ENCODE measurements at places on chromosomes 3 and 15.

GRCh38 chr3:129594409-129594808 lies 12.1 kb downstream of the PLXND1 start:
- no peak for DNase-seq

- no peak for DNase-seq
Observed at GRCh38 chr3:81967393-81967792, 205.9 kb upstream of the GBE1 start.

DNA sequence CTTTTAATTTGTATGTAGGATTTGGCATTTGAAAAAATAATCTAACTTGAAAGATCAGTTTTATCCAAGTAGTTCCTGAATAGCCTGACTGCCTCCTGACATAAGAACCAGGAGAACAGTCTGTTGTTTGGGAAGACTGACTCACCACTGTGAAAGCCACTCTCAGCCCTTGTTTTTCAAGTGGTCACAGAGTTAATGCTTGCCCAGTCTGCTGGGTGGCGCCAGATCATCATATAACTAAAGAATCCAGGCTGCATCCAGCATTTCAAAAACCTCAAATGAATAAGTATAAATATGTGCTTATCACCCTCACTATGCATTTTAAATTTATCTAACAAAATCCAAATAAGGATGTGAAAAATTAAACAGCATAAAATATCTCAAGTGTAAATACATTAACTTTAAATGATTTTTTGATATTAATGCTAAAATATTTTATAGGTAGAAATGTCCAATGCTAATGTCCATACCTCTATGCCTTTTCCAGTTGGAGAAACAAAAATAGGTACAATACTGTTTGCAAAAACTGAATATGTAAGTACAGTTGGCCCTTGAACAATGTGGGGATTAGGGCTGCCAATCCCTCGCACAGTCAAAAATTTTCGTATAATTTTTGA lies 26.9 kb upstream of the ZBBX start:
- DNase-seq = no peak

DNA sequence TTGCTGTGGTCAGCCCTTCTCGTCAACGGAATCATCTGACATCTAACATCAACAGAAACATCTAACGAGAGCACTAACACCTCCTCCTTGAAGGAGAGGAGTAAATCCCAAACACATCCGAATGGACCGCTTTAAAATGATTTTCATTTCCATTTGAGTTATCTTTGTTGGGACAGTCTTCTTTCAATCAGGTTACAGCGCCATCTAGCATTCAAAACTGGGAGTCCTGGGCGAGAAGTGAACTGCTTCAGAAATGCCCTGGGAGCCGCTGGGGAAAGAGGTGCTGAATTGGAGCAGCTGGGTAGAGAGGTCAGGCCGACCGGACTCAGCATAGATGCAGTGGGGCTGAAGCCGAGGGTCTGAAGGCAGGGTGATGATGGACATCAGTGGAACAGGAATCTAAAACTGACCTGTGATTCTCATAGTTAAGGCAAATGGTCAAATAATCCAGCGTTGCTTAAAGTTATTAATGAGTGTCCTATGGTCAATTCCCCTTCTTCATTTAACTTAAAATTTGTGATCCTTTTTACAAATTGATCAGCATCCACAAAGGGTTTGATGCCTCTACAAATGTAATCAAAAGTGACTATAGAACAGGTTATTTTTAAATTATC lies 170.0 kb upstream of the NDN start:
- DNase-seq = no peak

DNA sequence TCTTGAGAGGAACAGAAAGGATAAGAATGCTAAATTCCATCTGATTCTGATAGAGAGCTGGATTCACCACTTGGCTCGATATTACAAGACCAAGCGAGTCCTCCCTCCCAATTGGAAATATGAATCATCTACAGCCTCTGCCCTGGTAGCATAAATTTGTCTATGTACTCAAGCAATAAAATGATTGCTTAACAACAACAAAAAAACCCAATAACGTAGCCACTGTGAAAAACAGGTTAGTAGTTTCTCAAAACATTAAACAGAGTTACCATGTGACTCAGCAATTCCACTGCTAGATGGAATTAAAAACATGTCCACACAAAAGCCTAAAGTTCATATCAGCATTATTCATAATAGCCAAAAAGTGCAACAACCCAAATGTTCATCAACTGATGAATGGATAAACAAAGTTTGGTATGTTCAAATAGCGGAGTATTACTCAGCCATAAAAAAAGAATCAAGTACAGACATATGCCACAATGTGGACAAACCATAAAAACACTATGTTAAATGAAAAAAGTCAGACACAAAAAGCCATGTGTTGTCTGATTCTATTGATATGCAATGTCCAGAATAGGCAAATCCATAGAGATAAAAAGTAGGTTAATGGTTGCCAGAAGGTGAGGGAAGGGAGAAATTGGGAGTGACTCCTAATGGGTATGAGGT lies 16.8 kb downstream of the BCL2L10 start:
- no peak for DNase-seq

GRCh38 chr15:94363382-94363781 lies 132.0 kb downstream of the MCTP2 start:
- no peak for DNase-seq

DNA sequence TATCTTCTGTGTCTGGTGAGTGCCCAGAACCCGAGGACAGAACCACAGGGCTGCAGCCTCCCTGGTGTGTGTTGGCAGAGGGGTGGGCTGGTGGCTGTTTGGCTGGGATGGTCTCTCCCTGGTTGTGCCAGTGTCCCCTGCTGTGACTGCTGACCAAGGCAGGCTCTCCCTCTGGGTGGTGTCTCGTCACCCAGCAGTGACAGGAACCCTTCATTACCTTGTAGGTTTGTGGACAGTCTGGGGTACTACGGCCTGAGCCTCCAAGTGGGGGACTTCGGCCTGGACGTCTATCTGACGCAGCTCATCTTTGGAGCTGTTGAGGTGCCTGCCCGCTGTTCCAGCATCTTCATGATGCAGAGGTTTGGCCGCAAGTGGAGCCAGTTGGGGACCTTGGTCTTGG lies 6.4 kb upstream of the SLC22A14 start:
- no peak for DNase-seq

GRCh38 chr3:125166599-125167136 lies 45.9 kb downstream of the SLC12A8 start:
- no peak for DNase-seq

GRCh38 chr3:157261000-157261399 lies 101.1 kb upstream of the CCNL1 start:
- no peak for DNase-seq

- no peak for DNase-seq
Observed at GRCh38 chr3:12040902-12041301, 36.7 kb downstream of the SYN2 start.

All from D721Med (cell line).